ENCODE measurements at places on chromosomes 2 and 18. TPM values are rescaled to one million over a fixed set of nuclear protein-coding genes. Genes with fewer than 3 reads are reported as not detected.

CCDC102B gene
- 2.3 TPM for polyA plus RNA-seq

SGPP2 gene
- not detected for polyA plus RNA-seq

AOX1 gene
- 18.9 TPM for polyA plus RNA-seq

POU3F3 gene
- not detected for polyA plus RNA-seq

RAD51AP2 gene
- 0.12 TPM for polyA plus RNA-seq

MTCL1 gene
- polyA plus RNA-seq = 3.2 TPM

Measured in HepG2 (cell line).